ENCODE measurements at places on chromosomes 12 and 14. TPM values are rescaled to one million over a fixed set of nuclear protein-coding genes. Genes with fewer than 3 reads are reported as not detected.

- H3K4me3 ChIP-seq: no peak overlapping the region
- DNase-seq: no peak
- H3K36me3 ChIP-seq: no peaks in the 10 kb centered on the region
- no peaks in the 10 kb centered on the region for H3K4me1 ChIP-seq
- no peak overlapping the region for H3K27ac ChIP-seq
These were observed 124.2 kb downstream of the GLT1D1 start for GRCh38 chr12:128977441-128977840.

DNA sequence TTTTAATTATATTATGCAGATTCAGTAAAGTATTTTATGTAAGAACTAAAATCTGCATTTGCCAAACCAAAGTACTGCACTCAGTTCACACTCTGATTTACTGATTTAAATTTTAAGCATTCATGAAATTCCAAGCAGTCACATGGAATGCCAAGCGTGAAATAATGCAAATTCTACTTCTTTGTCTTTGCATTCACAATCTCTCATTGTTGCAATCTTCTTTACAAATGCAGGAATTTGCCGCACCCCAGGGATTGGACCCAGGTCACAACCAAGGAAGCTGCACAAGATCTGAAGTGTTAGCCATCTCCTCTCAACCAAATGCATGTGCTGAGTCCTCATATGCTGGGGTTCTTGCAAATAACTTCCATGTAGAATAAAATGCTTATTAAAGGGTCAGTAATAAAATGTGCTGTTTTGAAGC is 71.9 kb downstream of the TUNAR start:
- no peaks in the 10 kb centered on the region for H3K4me1 ChIP-seq
- DNase-seq: no peak
- peaks cover 16% of the 10 kb centered on the region for H3K27me3 ChIP-seq
- H3K27ac ChIP-seq: no peak overlapping the region

- H3K27me3 ChIP-seq: no peaks in the 10 kb centered on the region
- no peaks in the 10 kb centered on the region for H3K36me3 ChIP-seq
- peaks cover 97% of the 10 kb centered on the region for H3K4me1 ChIP-seq
- H3K27ac ChIP-seq: peak overlapping the region; percentile 79
- peak overlapping the region; percentile 37 for H3K4me3 ChIP-seq
- no peak for DNase-seq
These were observed 16.2 kb downstream of the PXN start for GRCh38 chr12:120249266-120249874.

GRCh38 chr14:56102941-56103340 is 15.3 kb upstream of the PELI2 start:
- H3K36me3 ChIP-seq: no peaks in the 10 kb centered on the region
- no peak overlapping the region for H3K27ac ChIP-seq
- no peaks in the 10 kb centered on the region for H3K27me3 ChIP-seq
- no peak overlapping the region for H3K4me3 ChIP-seq

Gene SERPINA4
- total RNA-seq: not detected

GRCh38 chr12:2526371-2526770 is 268.4 kb upstream of the FKBP4 start:
- no peak overlapping the region for H3K4me3 ChIP-seq
- H3K27ac ChIP-seq: no peak overlapping the region
- no peak for DNase-seq
- H3K27me3 ChIP-seq: no peaks in the 10 kb centered on the region
- H3K4me1 ChIP-seq: peaks cover 11% of the 10 kb centered on the region
- no peaks in the 10 kb centered on the region for H3K36me3 ChIP-seq

DNA sequence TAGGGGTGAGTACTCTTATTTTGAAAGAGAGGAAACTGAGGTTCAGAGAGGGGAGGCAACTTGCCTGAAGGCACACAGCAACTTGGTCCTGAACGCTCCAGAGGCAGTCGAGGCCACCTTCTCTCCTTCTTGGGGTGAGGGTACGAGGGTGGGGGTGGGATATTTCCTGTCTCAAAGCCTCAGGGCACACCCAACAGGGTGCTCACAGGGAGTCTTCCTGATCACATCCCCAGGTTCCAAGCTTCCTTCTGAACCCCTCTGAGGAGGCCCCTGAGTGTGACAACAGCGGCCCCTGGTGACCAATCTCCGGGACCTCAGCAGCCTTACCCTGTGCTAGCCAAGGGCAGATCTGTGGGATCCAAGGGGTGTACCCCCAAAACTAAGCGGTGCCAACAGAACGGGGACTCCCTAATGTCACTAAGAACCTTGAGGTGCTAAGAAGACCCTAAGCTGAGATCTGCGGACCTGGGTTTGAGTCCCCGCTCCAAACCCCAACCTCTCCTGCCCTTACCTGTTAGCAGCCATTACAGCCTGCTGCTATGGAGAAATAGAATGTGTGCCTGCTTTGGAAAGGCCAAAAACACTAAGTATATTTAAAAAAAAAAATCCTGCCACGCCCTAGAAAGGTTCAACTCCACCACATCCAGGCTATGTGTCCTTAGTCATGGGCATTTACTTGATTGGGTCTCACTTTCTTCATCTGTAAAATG is 57.9 kb downstream of the TRPV4 start:
- no peak overlapping the region for H3K4me3 ChIP-seq
- no peaks in the 10 kb centered on the region for H3K36me3 ChIP-seq
- peak; percentile 73 for DNase-seq

GRCh38 chr14:104519721-104520120 is 59.8 kb upstream of the C14orf180 start:
- no peak overlapping the region for H3K27ac ChIP-seq
- H3K4me1 ChIP-seq: no peaks in the 10 kb centered on the region
- no peaks in the 10 kb centered on the region for H3K36me3 ChIP-seq
- DNase-seq: no peak

GRCh38 chr14:23866269-23866668 is 87.3 kb upstream of the DHRS4 start:
- no peak for DNase-seq
- no peaks in the 10 kb centered on the region for H3K36me3 ChIP-seq
- no peak overlapping the region for H3K4me3 ChIP-seq
- no peaks in the 10 kb centered on the region for H3K27me3 ChIP-seq
- no peak overlapping the region for H3K27ac ChIP-seq

- H3K4me3 ChIP-seq: no peak overlapping the region
- no peak overlapping the region for H3K27ac ChIP-seq
- no peaks in the 10 kb centered on the region for H3K27me3 ChIP-seq
- DNase-seq: no peak
These were observed 514.2 kb downstream of the VRK1 start for GRCh38 chr14:97311411-97311810.

- H3K27ac ChIP-seq: peak overlapping the region; percentile 97
- H3K36me3 ChIP-seq: no peaks in the 10 kb centered on the region
- H3K4me1 ChIP-seq: peaks cover 22% of the 10 kb centered on the region
- H3K27me3 ChIP-seq: no peaks in the 10 kb centered on the region
These were observed 471 bp downstream of the XPOT start for GRCh38 chr12:64404470-64405256.

GRCh38 chr12:108750526-108750925 is 19.2 kb upstream of the CORO1C start:
- H3K4me1 ChIP-seq: no peaks in the 10 kb centered on the region
- H3K27me3 ChIP-seq: no peaks in the 10 kb centered on the region
- no peaks in the 10 kb centered on the region for H3K36me3 ChIP-seq
- no peak for DNase-seq

DNA sequence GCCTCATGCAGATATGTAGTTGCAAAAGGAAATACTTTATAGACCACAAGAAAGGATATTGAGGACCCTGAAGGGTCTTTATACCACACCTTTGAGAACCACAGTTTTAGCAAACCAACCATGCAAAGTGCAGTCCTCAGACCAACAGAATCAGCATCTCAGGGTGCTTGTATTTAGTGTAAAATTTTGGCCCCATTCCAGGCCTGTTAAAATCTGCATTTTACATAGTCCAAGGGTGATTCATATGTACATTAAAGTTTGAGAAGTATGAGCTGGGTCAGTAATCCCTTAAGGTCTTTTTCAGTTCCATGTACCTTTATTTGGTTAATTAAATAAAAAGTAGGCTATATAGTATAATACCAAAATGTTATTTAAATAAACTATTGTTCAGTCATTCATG is 91.2 kb downstream of the WNK1 start:
- no peaks in the 10 kb centered on the region for H3K36me3 ChIP-seq
- H3K27ac ChIP-seq: no peak overlapping the region
- peaks cover 12% of the 10 kb centered on the region for H3K4me1 ChIP-seq
- no peak overlapping the region for H3K4me3 ChIP-seq
- no peaks in the 10 kb centered on the region for H3K27me3 ChIP-seq

Gene PRB2
- total RNA-seq: not detected

DNA sequence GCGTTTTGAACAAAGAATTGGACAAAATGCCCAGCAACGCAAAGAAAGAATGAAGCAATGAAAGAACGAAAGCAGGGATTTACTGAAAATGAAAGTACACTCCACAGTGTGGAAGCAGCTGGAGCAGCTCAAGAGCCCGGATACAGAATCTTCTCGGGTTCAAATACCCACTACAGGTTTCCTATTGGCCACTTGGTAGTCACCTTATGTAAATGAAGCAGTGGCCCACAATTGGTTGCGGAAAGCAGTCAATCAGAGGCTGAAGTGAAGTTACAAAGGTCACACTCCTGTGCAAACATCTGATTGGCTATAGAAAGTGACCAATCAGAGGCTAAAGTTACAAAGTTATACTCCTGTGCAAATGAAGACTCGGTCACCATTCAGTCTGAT is 15.0 kb upstream of the PPP1R13B start:
- H3K27me3 ChIP-seq: no peaks in the 10 kb centered on the region
- H3K36me3 ChIP-seq: no peaks in the 10 kb centered on the region
- no peak overlapping the region for H3K4me3 ChIP-seq

Gene RTL1
- not detected for total RNA-seq

GRCh38 chr12:52070185-52070925 is 577 bp downstream of the ATG101 start:
- no peak for DNase-seq
- peak overlapping the region; percentile 96 for H3K27ac ChIP-seq
- no peaks in the 10 kb centered on the region for H3K27me3 ChIP-seq
- peak overlapping the region; percentile 77 for H3K4me3 ChIP-seq
- no peaks in the 10 kb centered on the region for H3K36me3 ChIP-seq

GRCh38 chr12:121326996-121327674 is 25.1 kb downstream of the ANAPC5 start:
- DNase-seq: no peak
- no peaks in the 10 kb centered on the region for H3K27me3 ChIP-seq
- H3K4me3 ChIP-seq: no peak overlapping the region
- H3K36me3 ChIP-seq: no peaks in the 10 kb centered on the region

Gene C12orf75
- total RNA-seq: 4.9 TPM

- no peak overlapping the region for H3K4me3 ChIP-seq
- no peaks in the 10 kb centered on the region for H3K36me3 ChIP-seq
- H3K27me3 ChIP-seq: peaks cover 7% of the 10 kb centered on the region
- H3K4me1 ChIP-seq: no peaks in the 10 kb centered on the region
These were observed 17.8 kb upstream of the CIT start for GRCh38 chr12:119894916-119895315.

DNA sequence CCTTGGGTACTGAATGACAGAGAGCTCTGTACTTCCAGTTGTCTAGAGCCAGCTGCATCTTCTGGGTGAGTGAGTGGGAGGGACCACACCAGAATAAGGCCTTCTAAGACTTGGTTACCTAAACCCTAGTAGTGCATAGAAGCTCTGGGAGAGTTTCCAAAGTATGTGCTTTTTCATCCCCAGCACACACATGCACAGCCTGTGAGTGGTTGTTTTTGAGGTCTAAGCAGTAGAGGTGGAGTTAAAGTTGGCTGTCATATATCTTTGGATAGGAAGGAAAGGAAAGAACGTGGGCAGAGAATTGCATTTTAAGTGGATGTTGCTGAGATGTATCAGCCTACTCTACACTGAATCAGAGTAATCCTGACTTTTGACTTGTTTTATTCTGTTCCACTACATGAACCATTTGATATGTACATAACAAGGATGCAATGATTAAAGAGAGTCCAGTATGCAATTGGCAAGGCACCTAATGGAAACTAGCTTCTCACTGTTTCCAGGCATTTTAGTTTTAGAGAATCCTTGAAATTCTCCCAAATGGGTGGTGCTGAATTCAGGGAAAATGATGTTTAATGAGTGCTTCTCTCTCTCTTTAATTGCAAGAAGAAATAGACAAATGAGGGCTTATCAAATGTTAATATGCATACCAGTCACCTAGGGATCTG is 51.8 kb upstream of the PRICKLE1 start:
- no peaks in the 10 kb centered on the region for H3K27me3 ChIP-seq
- no peaks in the 10 kb centered on the region for H3K4me1 ChIP-seq
- no peak overlapping the region for H3K4me3 ChIP-seq
- no peak for DNase-seq
- H3K36me3 ChIP-seq: no peaks in the 10 kb centered on the region
- no peak overlapping the region for H3K27ac ChIP-seq

Gene LRP1-AS
- total RNA-seq: not detected

- no peak for DNase-seq
- H3K36me3 ChIP-seq: no peaks in the 10 kb centered on the region
- no peak overlapping the region for H3K27ac ChIP-seq
- no peaks in the 10 kb centered on the region for H3K4me1 ChIP-seq
- H3K27me3 ChIP-seq: peaks cover 5% of the 10 kb centered on the region
- H3K4me3 ChIP-seq: no peak overlapping the region
These were observed 41.4 kb downstream of the C14orf132 start for GRCh38 chr14:96080571-96080970.

Gene SLCO1B3
- total RNA-seq: 0.35 TPM

DNA sequence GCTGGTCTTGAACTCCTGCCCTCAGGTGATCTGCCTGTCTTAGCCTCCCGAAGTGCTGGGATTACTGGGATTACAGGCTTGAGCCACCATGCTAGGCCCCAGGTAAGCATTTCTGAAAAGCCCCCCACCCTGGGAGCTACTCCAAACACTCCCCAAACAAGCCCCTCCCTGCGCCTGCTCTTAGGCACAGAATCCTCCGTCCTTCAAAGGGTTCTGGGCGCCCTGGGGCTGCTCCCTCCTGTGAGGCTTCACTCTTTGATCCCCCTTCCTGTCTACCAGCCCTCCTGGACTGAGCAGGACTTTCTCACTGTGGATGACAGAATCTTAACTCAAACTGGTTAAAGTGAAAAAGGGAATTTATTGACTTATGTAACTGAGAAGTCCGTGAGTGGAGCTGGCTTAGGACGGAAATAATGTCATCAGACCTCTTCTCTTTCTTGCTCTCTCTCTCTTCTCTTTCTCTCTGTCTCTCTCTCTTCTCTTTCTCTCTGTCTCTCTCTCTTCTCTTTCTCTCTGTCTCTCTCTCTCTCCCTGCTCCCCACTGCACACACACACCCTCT is 66.9 kb upstream of the CLMN start:
- H3K4me1 ChIP-seq: peaks cover 33% of the 10 kb centered on the region
- H3K36me3 ChIP-seq: no peaks in the 10 kb centered on the region
- H3K27me3 ChIP-seq: no peaks in the 10 kb centered on the region
- no peak for DNase-seq
- H3K27ac ChIP-seq: no peak overlapping the region
- no peak overlapping the region for H3K4me3 ChIP-seq
